ENCODE measurements at places on chromosomes 3 and 15.
A peak's percentile ranks its signal among the peaks of the same experiment; 100 is the strongest.

- no peak for DNase-seq
These were observed 106.3 kb downstream of the RORA start for GRCh38 chr15:61122647-61123375.

DNA sequence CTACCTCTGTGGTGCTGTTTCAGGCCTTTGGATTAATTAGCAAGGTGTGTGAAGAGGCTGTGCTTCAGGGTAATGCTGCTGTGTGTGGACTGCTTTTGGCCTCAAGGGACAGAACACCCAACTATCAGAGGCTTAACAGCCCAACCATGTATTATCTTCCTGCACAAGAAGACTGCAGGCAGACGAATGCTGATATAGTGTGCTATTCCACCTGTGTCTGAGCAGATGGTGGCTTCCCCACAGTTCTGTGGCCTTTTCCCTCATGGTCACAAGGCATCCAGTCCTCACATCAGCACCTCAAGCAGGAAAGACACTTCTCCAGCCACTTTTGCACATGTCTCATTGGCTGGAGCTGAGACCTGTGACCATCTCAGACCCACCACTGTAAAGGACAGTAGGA, 76.6 kb downstream of the CHCHD6 start:
- no peak for DNase-seq

DNA sequence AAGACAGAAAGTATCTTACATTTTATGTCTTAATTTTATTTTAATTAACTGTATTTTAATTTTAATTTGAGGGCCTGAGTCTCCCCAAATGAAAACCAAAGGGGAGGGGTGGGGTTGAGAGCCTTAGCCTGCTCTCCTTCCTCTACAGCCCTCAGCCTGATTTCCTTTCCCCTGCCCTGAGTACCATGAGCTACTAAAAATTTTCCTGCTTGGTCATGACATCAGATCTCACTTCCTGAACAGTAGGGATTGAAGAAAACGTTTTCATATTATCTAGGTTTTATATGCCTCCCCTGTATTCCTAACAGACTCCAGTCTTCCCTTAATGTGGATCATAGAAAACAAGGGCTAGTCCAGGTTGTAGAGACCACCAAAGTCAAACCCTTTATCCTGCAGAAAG, 133.9 kb downstream of the MYLK start:
- no peak for DNase-seq

DNA sequence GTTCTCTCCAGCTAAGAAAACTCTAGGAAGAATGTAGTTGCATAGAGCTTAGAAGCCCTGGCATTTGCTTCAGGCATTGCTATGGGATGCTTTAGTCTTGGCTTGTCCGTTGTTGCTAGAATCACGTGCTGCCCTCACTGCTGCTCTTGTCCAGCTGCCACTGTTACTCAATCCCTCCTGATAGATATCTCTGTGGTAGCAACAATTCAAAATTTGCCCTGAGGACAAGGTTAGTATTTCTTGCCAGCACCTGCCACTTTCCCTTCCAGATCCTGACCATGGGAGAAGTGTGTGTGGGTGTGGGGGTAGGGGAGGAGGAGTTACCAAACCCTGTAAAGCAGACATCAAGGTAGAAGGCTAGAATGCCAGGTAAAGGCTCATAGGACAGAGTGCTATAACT, 113.8 kb downstream of the PPM1L start:
- DNase-seq: no peak

- peak; percentile 39 for DNase-seq
These were observed 32.7 kb downstream of the STARD9 start for GRCh38 chr15:42608110-42608531.

DNA sequence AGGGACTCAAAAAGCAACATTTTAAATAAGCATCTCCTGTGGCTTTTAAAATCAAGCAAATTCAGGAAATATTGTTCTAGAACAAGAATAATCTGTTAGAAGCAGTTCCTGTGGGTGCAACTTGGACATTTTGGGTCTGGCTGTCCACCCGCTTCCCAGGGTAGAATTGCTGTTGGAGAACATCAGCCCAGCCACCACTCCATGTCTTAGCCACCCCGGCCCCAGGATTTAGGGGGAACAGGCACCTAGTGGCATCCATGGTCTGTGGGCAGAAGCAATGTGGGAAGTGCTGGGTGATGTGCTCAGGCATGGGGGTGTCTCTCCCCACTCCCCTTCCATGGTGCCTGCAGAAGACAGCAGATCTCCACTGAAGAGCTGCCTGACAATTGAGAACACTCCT, 162.6 kb downstream of the KLF13 start:
- no peak for DNase-seq

GRCh38 chr15:60551781-60552161, 72.8 kb upstream of the ICE2 start:
- DNase-seq: no peak

DNA sequence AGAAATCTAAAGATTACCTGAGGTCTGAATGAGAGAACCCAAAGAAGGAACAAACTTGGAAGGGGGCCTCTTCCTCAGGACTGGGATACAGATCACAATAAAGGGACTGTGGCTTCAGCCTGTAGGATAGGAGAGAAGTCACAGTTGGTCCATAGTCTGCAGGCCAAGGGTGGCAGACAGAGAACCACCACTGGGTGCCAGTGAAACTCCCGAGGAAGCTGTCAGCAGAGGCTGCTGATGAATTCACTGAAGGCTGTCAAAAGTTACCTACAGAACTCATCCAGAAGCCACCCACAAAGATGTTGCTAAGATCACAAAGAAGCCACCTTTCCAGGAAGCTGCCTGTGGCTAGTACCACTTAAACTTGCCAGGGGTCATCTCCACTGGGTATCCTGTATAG, 78.5 kb downstream of the TMCO5A start:
- no peak for DNase-seq
